ENCODE measurements at places on chromosomes 2 and 18.

GRCh38 chr2:238176613-238177012, 17.8 kb downstream of the ERFE start:
- peak; percentile 66 for DNase-seq

DNA sequence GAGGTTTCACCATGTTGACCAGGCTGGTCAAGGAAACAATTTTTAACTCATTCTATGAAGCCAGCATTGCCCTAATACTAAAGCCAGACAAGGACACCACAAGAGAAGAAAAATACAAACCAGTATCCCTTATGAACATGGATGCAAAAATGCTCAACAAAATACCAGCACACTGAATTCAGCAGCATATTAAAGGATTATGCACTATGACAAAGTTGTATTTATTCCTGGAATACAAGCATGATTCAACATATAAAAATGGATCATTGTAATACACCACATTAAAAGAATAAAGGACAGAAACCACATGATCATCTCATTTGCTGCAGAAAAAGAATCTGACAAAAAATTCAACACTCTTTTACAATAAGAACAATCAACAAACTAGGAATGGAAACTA, 138.7 kb downstream of the RAB3GAP1 start:
- no peak for DNase-seq

GRCh38 chr2:16135913-16136310, 195.6 kb downstream of the MYCN start:
- DNase-seq, result no peak

- DNase-seq, result no peak
These were observed 151.9 kb downstream of the DOCK10 start for GRCh38 chr2:224890372-224890771.

GRCh38 chr2:144361742-144362141, 158.2 kb downstream of the ZEB2 start:
- no peak for DNase-seq

DNA sequence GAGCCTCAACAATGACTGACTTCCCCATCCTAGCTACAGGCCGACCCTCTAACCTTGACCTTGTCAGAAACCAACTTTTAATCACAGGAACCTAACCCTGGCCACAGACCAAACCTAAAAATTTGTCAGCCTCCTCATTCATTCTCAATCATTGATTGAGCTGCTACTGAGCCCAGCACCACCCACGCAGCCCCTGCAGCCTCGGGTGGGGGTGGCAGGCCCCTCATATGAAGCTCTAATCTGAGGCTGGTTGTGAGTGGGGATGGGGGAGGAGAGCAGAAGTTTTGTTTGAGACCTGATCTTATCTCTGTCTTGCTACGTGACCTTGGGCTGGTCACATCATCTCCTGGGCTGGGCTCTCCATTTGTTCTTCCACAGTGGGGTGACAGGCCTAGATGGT, 99.5 kb upstream of the EPAS1 start:
- no peak for DNase-seq
